ENCODE measurements at places on chromosomes 6 and 20. TPM values are rescaled to one million over a fixed set of nuclear protein-coding genes. Genes with fewer than 3 reads are reported as not detected.

The SYCP2 gene
- total RNA-seq, result 0.74 TPM

The NRSN1 gene
- total RNA-seq, result 0.64 TPM

The KCNK16 gene
- not detected for total RNA-seq

The OCSTAMP gene
- not detected for total RNA-seq

The HIVEP2 gene
- total RNA-seq, result 5.3 TPM

The HDDC2 gene
- total RNA-seq, result 44.8 TPM

The FAM162B gene
- total RNA-seq, result 0.64 TPM

The CD40 gene
- total RNA-seq, result 2.8 TPM

The ROMO1 gene
- total RNA-seq, result 189 TPM

The GNAS-AS1 gene
- 1.7 TPM for total RNA-seq

The NKX2-2 gene
- total RNA-seq, result 1.4 TPM

The FGD2 gene
- 3.6 TPM for total RNA-seq

Measured in colonic mucosa (tissue), 4 donors.